ENCODE measurements at places on chromosomes 1 and 21.

GRCh38 chr1:59220356-59220755 is 76.5 kb upstream of the FGGY start:
- no peak for DNase-seq

DNA sequence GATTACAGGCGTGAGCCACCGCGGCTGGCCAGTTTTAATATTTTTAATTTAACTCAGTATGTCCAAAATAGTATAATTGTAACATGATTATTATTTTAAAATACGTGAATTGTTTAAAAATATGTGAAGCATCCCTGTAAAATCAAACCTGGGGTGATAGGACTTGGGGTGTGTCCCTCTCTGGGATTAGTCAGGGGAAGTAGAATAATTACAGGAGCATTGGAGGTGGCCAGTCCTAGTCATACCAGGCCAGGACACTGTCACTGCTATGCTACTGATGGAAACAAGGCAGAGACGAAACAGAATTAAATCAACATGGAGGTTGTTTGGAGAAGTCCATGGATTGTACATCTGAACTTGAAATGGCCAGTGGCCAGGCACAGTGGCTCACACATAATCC is 16.8 kb downstream of the SZRD1 start:
- DNase-seq: no peak

- no peak for DNase-seq
These were observed at the start of gene RXRG for GRCh38 chr1:165444897-165445370. RXRG (minus strand) TSS chr1:165445126; CDS start chr1:165444893, 233 bp downstream.

DNA sequence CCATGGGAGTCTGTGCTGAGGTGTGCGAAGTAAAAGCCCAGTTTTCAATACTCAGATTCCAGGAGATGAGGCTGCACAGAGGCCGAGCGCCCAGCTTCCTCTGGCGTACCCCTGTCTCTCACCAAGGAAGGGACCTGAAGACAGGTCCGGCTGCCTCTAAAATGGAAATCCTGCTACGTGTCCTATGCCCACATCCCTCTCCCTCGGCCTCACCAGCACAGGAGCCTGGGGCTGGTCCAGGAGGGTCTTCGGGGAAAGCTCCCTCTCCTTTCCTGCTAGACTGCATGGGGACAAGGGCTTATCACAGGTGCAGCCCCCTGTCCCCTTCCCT is 392 bp downstream of the MRPL55 start:
- no peak for DNase-seq

GRCh38 chr1:32741413-32742198 is 39.0 kb upstream of the SYNC start:
- no peak for DNase-seq

- no peak for DNase-seq
These were observed 18.3 kb upstream of the NGF start for GRCh38 chr1:115356356-115356755.

GRCh38 chr1:154784924-154785531 is 85.1 kb downstream of the KCNN3 start:
- DNase-seq: no peak

GRCh38 chr1:162056043-162056442 is 13.4 kb upstream of the NOS1AP start:
- DNase-seq: no peak

GRCh38 chr1:20476265-20477038 is 9.6 kb downstream of the CAMK2N1 start:
- DNase-seq: no peak

DNA sequence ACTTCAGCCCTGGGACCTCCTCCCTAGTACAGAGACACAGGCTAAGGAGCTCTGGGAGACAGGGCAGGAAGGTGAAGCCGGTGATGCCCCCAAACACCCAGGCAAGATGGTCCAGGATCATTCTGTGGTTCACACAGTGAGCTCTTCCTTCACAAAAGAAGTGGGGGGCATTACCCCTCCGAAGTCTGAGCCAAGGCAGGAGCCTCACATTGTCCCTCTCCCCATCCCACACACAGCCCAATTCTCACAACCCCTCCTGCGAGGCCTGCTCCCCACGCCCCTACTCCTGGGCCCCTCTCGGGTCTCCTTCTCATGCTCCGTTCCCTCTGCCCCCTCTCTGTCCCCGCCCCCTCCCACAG is 10.7 kb downstream of the MEF2D start:
- DNase-seq: no peak

DNA sequence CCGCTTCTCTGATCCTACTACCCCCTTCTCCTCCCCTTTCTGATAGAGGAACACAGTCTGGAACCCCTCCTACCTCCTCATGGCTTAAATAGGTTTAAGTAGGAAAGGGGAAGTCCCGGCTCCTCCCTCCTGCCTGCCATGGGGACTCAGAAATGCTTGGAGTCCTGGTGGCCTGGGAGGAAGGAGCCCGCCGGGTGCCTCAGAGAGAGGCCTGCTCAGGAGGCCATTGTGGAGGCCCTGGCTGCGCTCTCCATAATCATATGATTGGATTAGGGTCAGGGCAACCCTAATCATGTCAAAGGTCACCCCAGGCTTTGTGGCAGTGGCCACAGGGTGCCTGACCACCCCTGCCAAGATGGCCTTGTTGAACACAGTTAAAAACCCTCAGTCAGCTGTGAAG is 29.0 kb downstream of the WNT3A start:
- no peak for DNase-seq

DNA sequence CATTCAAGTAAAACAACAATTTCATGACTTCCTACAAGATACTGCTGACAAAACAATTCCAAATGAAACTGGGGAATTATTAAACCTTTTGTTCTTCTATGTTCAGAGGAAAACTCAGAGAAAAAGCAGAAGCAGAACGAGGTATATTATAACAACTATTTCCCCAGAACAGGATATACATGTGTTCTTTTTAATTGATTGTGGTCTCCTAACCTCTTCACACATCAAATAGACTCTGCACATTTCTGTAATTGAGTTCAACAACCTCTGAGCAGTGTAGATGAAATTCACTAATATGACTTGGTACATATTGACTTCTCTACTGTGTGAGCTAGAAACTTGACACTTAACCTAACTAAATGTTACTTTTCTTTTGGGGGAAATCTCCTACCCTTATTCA is 584.2 kb downstream of the NEGR1 start:
- DNase-seq: no peak

- DNase-seq: no peak
These were observed 100.2 kb upstream of the CASZ1 start for GRCh38 chr1:10896673-10897072.

- no peak for DNase-seq
These were observed 46.8 kb downstream of the XCL1 start for GRCh38 chr1:168623003-168623828.

- DNase-seq: no peak
These were observed 122.3 kb upstream of the GRIK3 start for GRCh38 chr1:37156646-37157045.

DNA sequence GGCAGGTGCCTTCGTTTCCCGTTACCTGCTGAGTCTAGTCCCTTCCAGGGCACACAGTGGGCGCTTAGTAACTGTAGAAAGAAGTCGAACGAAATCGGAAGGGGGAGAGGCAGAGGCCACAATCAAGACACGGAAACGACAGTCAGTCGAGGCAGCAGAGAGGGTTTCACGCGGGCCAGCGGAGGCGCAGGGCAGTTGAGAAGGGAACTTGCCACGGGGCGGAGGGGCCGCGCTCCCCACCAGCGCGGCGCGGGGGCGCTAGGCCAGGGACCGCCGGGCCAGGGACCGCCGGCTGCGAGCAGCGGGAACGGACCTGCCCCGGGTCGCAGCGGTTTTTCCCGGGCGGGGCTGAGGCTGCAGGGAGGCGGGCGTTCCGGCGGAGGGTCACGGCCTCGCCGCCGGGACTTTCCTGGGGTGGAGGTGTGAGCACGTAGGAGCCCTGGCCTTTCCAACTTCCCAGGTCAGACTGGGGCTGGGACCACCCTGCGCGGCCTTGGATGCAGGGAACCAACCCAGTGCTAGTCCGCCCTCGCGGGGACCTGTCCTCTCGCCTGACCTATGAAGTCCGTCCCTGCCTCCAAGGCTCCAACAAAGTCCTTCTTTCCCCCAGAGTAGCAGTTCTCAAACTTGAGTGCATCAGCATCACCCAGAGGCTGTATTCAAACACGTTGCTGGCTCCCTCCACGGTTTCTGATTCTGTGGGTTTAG is 150.1 kb upstream of the FGGY start:
- DNase-seq: no peak

DNA sequence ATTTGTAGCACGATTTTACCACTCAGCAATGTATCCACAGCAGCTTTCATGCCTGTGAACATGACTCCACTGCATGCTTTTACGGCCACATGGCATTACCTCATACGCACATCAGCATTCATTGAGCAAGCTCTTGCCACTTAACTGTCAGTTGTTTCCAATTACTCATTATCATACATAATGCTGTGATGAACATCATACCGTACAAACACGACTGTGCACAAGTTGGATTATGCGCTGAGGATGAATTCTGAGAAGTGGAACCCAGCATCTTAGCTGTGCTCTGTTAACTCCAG is 9.6 kb downstream of the UMODL1 start:
- DNase-seq: no peak

- DNase-seq: no peak
These were observed 93.4 kb upstream of the CSF3R start for GRCh38 chr1:36576118-36576517.

GRCh38 chr1:23591460-23592208 is 32.3 kb upstream of the ID3 start:
- no peak for DNase-seq

DNA sequence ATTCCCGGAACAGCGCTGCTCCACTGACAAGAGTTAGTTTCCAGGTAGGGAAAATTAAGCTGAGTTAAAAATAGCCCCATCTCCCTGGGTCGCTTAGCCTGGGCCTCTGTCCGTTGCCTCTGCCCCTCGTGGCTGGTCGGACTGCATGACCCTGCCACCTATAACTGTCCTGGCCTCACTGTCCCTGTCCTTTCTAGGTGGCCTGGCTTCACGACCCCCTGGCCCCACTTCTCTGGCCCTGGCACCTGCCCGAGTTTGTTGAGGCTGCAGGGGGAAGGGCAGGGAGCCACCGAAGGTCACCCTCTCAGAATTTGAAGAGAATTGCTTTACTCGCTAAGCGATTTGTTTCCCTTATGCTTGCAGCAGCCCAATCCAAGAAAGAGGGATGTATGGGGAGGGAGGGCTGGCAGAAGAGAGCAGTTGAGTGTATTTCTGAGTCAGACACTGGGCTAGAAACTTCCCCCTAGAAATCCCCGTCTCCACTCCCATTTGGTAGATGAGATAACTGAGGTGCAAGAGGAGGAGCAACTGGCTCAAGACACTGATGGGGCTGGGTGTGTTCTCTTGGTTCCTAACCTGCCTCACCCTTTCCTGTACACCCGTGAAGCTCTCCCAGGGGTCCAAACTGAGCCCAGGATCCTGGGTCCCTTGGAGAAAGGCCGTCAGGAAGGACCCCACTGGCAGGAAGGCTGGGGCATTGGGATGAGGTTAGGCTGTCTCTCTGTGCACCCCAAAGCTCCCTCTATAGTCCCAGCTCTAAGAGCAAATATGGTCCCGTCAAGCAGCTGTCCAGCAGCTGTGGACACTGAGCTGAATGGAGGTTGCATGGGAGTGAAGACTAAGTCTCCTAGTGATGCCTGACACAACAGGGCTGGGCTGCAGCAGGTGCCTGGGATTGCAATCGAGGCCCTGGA is 2.9 kb upstream of the EDN2 start:
- no peak for DNase-seq

GRCh38 chr1:222167896-222168295 is 380.0 kb downstream of the HHIPL2 start:
- DNase-seq: no peak

DNA sequence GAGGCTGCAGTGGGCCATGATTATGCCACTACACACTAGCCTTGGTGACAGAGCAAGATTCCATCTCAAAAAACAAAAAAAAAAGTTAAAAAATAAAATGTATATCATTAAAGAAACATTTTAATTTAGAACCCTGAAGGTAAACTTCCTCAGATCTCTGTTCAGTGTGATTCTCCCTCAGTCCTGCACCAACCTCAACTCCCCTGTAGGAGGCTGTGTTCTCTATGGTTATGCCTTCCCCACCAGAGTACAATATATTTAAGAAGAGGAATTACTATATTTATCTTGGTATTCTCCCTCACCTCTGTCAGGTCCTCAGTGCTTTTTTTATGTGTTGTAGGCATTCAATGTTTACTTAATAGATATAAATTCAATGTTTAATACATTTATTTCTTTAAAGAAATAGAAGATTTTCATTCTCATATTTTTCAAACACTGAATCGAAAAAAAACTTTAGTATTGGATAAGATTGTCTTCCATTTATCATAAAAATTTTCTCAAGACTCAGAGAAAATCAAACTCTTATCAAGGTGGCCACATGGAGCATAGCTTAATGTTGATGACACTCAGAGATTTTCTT is 4.8 kb upstream of the LRRC8B start:
- no peak for DNase-seq

GRCh38 chr1:228236744-228237143 is 28.9 kb downstream of the OBSCN start:
- no peak for DNase-seq

GRCh38 chr1:40849801-40850592 is 12.2 kb downstream of the CITED4 start:
- DNase-seq: no peak

- no peak for DNase-seq
These were observed 90.0 kb downstream of the URB2 start for GRCh38 chr1:229716069-229716468.

GRCh38 chr1:86259390-86259789 is 102.8 kb upstream of the COL24A1 start:
- DNase-seq: no peak

GRCh38 chr1:58477390-58477789 is 69.1 kb downstream of the OMA1 start:
- no peak for DNase-seq
